ENCODE measurements at places on chromosomes 2 and 18.

GRCh38 chr18:11859903-11860407 lies 8.7 kb downstream of the CHMP1B start:
- DNase-seq = no peak
- no peak overlapping the region for H3K27ac ChIP-seq
- no peak overlapping the region for H3K4me3 ChIP-seq
- peaks cover 6% of the 10 kb centered on the region for H3K4me1 ChIP-seq
- H3K27me3 ChIP-seq = no peaks in the 10 kb centered on the region

DNA sequence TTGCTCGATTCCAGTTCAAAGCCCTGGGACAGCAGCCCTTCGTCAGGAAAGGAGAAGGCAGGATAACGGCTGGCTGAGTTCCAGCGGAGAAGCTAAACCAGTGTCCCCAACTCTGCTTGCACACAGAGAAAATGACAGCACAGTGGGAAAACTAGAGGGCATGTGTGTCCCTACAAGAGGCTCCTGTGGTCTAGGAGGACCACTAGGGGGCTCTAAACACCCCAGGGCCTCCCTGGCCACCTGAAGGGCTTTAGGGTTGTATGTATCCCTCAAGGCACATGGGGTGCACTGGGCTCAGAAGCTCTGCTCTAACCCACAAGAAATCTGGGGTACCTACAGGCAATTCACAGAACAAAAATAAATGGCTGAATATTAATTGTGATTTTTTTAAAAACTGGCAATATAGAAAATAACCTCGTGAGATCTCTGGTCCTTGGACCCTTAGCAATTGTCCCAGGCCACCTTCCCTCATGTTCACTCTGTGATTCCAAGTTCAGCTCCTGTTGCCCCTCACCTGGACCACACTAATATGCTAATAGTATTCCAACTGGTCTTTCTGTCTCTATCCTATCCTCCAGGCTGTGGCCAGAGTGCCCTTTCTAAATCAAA lies 17.5 kb downstream of the STAT1 start:
- H3K36me3 ChIP-seq = peaks cover 22% of the 10 kb centered on the region
- H3K27me3 ChIP-seq = no peaks in the 10 kb centered on the region
- no peaks in the 10 kb centered on the region for H3K4me1 ChIP-seq
- H3K4me3 ChIP-seq = no peak overlapping the region
- no peak for DNase-seq
- H3K27ac ChIP-seq = no peak overlapping the region

DNA sequence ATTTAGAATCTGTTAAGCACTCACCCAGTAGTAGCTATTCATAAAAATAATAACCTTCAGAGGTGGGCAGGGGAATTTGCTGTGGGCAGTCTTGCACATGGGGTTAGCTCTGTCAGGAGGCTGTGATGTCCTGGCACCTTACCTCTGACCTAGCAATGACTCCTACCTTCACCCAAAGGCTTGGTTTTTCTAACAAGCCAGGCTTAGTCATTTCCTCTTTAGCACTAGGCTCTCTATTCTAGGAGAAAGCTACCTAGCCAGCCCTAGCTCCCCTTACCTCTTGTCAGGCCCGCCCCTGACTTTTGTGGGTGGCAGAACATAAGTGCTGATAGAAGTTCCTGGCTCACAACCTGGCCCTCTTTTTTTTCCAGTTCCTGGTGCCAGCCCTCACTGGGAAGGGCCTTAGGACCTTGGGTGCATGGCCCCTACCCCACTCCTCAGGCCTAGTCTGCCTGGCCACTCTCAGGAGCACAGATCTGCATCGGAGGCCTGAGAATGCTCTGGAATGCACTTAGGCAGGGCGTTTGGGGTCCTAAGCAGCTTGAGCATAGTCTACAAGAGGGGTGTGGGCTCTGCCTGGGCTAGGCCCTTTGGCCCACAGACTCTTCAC lies 17.7 kb downstream of the CPLX4 start:
- no peaks in the 10 kb centered on the region for H3K36me3 ChIP-seq
- H3K27me3 ChIP-seq = no peaks in the 10 kb centered on the region
- no peak for DNase-seq
- no peak overlapping the region for H3K27ac ChIP-seq

DNA sequence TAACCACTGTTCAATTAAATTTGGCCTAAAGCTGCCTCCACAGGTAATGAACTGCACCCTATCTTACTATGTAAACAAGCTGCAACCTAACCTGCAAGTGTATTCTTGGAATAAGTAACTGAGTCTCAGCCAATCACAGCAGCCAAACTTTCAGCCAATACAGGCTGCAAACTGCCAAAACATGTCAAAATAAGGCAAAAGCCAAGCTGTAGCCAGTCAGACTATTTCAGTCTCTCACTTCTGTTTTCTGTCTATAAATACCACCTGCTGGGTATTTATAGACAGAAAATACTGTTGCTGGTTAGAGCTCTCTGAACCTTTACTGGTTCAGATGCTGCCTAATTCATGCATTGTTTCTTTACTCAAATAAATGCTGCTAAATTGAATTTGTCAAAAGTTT lies 14.3 kb downstream of the C2orf76 start:
- no peak overlapping the region for H3K27ac ChIP-seq
- DNase-seq = no peak
- peaks cover 2% of the 10 kb centered on the region for H3K4me1 ChIP-seq
- H3K36me3 ChIP-seq = no peaks in the 10 kb centered on the region

DNA sequence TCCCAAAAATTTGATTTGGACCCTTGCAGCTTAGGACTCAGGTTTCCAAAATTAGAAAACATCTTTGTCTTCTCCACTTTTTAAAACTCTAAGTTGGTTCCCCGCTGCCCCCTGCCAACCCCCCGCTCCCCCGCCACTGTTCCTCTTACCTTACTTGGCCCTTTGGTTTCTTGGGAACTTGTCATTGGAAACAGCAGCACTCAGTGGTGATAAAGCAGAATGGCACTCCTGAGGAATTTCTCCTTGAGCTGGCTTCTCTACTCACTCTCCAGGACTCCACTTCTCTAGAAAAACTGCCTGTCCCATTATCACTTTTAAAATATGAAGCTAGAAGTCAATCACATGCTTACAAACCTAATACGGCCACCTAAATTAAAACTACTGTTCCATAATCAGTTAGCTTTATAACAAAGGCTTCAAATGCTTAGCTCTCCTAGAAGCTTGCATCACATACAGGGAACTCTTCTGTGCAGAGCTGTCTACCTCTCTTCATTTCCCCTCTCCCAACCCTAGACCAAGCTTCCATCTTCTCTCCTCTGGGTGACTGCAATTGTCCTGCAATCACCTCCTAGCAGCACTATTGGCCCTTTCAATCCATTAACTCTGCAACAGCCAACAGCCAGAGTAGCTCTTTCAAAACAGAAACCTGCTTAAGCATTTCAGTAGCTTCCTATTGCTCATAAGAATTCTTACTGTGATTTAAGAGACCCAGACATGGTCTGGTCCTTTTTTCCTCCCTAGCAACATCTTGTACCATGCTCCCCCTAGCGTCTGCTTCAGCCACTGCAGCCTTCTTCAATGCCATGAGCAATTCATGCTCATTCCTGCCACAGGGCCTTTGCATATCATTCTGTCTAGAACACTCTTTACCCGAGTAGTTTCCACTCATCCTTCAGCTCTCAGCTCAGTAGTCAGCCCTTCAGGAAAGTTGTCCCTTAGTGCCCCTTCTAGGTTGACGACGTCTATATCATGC lies 15.2 kb upstream of the PLEKHM3 start:
- DNase-seq = peak; percentile 67
- H3K4me3 ChIP-seq = no peak overlapping the region
- H3K36me3 ChIP-seq = no peaks in the 10 kb centered on the region
- peaks cover 3% of the 10 kb centered on the region for H3K4me1 ChIP-seq
- no peak overlapping the region for H3K27ac ChIP-seq

- H3K4me1 ChIP-seq = no peaks in the 10 kb centered on the region
- no peak for DNase-seq
- H3K27me3 ChIP-seq = no peaks in the 10 kb centered on the region
- no peaks in the 10 kb centered on the region for H3K36me3 ChIP-seq
- H3K27ac ChIP-seq = no peak overlapping the region
Observed at GRCh38 chr18:7094427-7094826, 23.2 kb downstream of the LAMA1 start.

- no peaks in the 10 kb centered on the region for H3K36me3 ChIP-seq
- H3K27ac ChIP-seq = no peak overlapping the region
- DNase-seq = no peak
- H3K4me1 ChIP-seq = no peaks in the 10 kb centered on the region
- H3K27me3 ChIP-seq = no peaks in the 10 kb centered on the region
Observed at GRCh38 chr2:175929850-175930249, 72.2 kb downstream of the LNPK start.

DNA sequence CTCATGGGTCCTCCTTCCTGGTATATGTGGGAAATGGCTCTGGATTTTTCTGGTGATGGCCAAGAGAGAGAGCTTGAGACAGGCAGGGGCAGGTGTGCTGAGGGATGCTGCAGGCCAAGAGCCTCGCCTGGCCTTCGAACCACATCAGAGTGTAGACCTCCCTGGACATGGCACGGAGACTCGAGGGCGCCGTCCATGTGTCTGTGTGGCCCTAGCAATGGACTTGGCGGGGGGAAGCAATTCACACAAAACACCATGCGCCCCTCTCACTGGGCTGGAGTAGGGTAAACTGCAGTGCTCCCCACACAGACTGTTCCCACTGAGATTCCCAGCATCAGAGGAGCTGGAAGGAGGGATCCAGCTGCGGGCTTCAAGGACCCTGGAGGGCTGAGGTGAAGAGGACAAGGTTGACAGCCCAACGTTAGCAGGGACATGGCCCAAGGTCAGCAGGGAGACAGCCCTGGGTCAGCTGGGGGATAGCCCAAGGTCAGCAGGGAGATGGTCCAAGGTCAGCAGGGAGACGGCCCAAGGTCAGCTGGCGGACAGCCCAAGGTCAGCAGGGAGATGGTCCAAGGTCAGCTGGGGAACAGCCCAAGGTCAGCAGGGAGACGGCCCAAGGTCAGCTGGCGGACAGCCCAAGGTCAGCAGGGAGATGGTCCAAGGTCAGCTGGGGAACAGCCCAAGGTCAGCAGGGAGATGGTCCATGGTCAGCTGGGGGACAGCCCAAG lies 75.4 kb upstream of the HDAC4 start:
- H3K4me1 ChIP-seq = no peaks in the 10 kb centered on the region
- no peak overlapping the region for H3K27ac ChIP-seq
- H3K4me3 ChIP-seq = no peak overlapping the region
- no peaks in the 10 kb centered on the region for H3K27me3 ChIP-seq
- no peaks in the 10 kb centered on the region for H3K36me3 ChIP-seq

DNA sequence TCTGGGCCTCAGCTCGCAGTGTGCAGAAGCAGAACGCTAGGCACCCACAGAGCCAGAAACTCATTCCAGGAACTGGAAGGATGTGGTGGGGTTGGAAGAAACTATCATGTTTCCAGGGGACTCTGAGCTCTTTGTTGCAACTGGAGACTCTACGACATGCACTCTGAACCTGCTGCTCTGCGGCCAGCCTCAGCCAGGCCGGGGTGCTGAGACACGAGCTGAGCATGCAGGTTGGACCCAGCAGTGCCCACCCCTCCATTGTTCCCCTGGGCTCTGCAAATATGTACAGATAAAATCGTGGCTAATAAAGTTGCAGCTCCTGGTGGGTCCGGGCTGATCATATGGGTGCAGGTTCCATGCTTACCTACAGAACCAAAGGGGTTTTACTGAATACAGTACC lies 37.6 kb upstream of the ARL4C start:
- no peak overlapping the region for H3K4me3 ChIP-seq
- no peak overlapping the region for H3K27ac ChIP-seq
- H3K36me3 ChIP-seq = no peaks in the 10 kb centered on the region
- H3K4me1 ChIP-seq = no peaks in the 10 kb centered on the region
- no peaks in the 10 kb centered on the region for H3K27me3 ChIP-seq

- no peak overlapping the region for H3K4me3 ChIP-seq
- no peak for DNase-seq
- H3K27ac ChIP-seq = no peak overlapping the region
- no peaks in the 10 kb centered on the region for H3K27me3 ChIP-seq
- H3K36me3 ChIP-seq = no peaks in the 10 kb centered on the region
Observed at GRCh38 chr2:85017411-85018048, 46.6 kb downstream of the KCMF1 start.

DNA sequence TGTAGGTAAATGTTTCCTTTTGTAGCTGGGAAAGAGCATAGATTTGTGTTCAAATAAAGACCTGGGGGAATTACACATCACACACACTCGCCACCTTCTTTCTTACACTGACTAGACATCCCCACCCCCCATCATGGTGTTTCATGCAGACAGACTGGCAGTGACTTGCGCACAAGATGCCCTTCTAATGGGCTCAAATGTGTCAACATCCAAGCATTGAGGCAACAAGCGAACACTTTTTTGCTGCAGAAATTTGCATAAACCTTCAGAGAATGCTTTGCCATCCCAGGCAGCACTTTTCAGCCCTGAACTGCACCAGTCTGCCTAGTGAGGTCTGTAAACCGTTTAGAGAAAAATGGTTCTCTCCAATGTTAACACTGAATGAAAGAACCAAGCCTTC lies 4.5 kb downstream of the HOXD8 start:
- no peak overlapping the region for H3K4me3 ChIP-seq
- no peak for DNase-seq
- H3K27ac ChIP-seq = no peak overlapping the region
- peaks cover 93% of the 10 kb centered on the region for H3K27me3 ChIP-seq

DNA sequence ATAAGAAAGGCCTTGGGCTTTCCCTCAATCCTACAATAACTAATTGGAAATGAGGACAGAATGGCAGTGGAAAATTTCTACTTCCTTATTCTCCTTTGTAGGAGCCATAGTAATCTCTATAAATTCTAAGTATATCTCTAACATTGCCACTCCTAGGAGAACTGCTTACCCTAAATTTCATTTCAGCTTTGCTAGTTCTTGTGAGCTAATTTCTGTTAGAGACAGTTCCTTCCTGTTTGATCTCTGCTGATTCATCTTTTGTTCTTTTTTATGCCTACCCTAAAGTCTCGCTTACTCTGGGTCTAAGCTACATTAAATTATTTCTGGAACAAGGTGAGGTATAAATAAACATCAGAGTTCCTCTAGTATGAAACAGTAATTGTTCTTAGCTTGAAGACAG lies 25.7 kb downstream of the ABHD3 start:
- H3K4me3 ChIP-seq = no peak overlapping the region
- no peak for DNase-seq
- peaks cover 3% of the 10 kb centered on the region for H3K4me1 ChIP-seq
- no peaks in the 10 kb centered on the region for H3K27me3 ChIP-seq
- H3K36me3 ChIP-seq = no peaks in the 10 kb centered on the region

- H3K27me3 ChIP-seq = no peaks in the 10 kb centered on the region
- no peak for DNase-seq
- H3K36me3 ChIP-seq = no peaks in the 10 kb centered on the region
- H3K4me1 ChIP-seq = no peaks in the 10 kb centered on the region
- no peak overlapping the region for H3K4me3 ChIP-seq
- no peak overlapping the region for H3K27ac ChIP-seq
Observed at GRCh38 chr2:241951316-241951700, 81.8 kb downstream of the RTP5 start.

- H3K4me3 ChIP-seq = no peak overlapping the region
- H3K36me3 ChIP-seq = no peaks in the 10 kb centered on the region
- DNase-seq = no peak
- H3K27me3 ChIP-seq = no peaks in the 10 kb centered on the region
- H3K4me1 ChIP-seq = peaks cover 4% of the 10 kb centered on the region
Observed at GRCh38 chr2:28681158-28681571, 70.5 kb upstream of the PPP1CB start.

GRCh38 chr2:168434146-168434545 lies 21.9 kb upstream of the CERS6 start:
- H3K36me3 ChIP-seq = no peaks in the 10 kb centered on the region
- no peak overlapping the region for H3K4me3 ChIP-seq
- H3K4me1 ChIP-seq = no peaks in the 10 kb centered on the region

GRCh38 chr2:190451561-190452176 lies 43.5 kb downstream of the MFSD6 start:
- no peak overlapping the region for H3K4me3 ChIP-seq
- no peaks in the 10 kb centered on the region for H3K4me1 ChIP-seq
- no peak for DNase-seq
- no peaks in the 10 kb centered on the region for H3K36me3 ChIP-seq
- no peak overlapping the region for H3K27ac ChIP-seq

GRCh38 chr2:179446476-179447141 lies 182.0 kb upstream of the SESTD1 start:
- no peak overlapping the region for H3K27ac ChIP-seq
- H3K4me1 ChIP-seq = peaks cover 6% of the 10 kb centered on the region
- H3K36me3 ChIP-seq = no peaks in the 10 kb centered on the region
- no peaks in the 10 kb centered on the region for H3K27me3 ChIP-seq
- DNase-seq = no peak
